ENCODE measurements at places on chromosomes 11 and 22. TPM values are rescaled to one million over a fixed set of nuclear protein-coding genes. Genes with fewer than 3 reads are reported as not detected.

DNA sequence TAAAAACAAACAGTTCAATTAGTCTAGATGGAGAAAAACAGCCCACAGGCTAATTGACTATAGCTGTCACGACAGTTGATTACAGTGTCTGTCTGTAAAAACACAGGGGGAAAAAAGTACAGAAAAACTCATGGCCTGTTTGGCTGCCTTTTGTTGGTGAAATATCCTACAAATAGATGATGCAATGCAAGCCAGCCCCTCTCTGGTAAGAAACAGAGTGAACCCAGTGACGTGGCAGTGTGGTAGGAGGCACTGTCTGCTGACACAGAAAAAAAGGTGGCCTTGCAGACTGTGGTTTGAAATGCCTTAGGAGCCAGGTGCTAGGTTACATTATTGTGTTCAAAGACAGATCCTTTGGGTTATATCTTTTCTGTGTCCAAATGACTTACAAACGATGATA, 431.4 kb upstream of the CCDC90B start:
- no peak for DNase-seq
- H3K36me3 ChIP-seq: no peaks in the 10 kb centered on the region
- H3K4me3 ChIP-seq: no peak overlapping the region
- peaks cover 1% of the 10 kb centered on the region for H3K27me3 ChIP-seq
- no peak overlapping the region for H3K27ac ChIP-seq
- no peaks in the 10 kb centered on the region for H3K4me1 ChIP-seq

Gene OR51I1
- not detected for total RNA-seq

Gene LSP1
- 303 TPM for total RNA-seq

Gene HEPN1
- total RNA-seq: not detected

- H3K4me3 ChIP-seq: no peak overlapping the region
- H3K27ac ChIP-seq: no peak overlapping the region
- no peaks in the 10 kb centered on the region for H3K36me3 ChIP-seq
- H3K4me1 ChIP-seq: peaks cover 9% of the 10 kb centered on the region
- peaks cover 7% of the 10 kb centered on the region for H3K27me3 ChIP-seq
Measured at GRCh38 chr11:109954534-109954933, 138.7 kb upstream of the ZC3H12C start.

Gene OR6M1
- not detected for total RNA-seq

All from activated CD4-positive, alpha-beta T cell treated with anti-CD3 and anti-CD28 coated beads, Interleukin-2, amount 10 ng/mL, durations not matched to agents 24 days and 14 days (primary cell).